ENCODE measurements at places on chromosomes 13 and 19. TPM values are rescaled to one million over a fixed set of nuclear protein-coding genes. Genes with fewer than 3 reads are reported as not detected.
A peak's percentile ranks its signal among the peaks of the same experiment; 100 is the strongest.

The DDA1 gene
- total RNA-seq = 13.9 TPM

The PTGIR gene
- 4.9 TPM for total RNA-seq

The LGALS7 gene
- not detected for total RNA-seq

The ZNF823 gene
- 4.4 TPM for total RNA-seq

DNA sequence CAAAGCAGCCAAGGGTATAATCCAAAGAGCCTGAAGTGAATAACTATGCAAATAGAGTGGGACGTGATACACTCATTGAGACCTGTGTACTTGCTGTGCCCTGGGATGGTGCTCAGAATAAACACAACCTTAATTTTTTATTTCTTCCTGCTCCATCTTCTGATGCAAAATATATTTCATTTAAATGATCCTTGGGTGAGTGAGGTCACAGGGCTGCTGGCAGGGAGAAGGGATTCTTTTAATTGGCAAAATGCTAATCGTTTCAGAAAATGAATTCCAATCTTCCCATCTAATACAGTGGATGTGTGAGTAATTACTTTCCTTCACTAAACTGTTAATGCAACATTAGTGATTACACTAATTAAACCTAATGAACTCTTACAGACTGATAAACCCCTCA, 63.5 kb downstream of the SIAH3 start:
- no peak for DNase-seq

DNA sequence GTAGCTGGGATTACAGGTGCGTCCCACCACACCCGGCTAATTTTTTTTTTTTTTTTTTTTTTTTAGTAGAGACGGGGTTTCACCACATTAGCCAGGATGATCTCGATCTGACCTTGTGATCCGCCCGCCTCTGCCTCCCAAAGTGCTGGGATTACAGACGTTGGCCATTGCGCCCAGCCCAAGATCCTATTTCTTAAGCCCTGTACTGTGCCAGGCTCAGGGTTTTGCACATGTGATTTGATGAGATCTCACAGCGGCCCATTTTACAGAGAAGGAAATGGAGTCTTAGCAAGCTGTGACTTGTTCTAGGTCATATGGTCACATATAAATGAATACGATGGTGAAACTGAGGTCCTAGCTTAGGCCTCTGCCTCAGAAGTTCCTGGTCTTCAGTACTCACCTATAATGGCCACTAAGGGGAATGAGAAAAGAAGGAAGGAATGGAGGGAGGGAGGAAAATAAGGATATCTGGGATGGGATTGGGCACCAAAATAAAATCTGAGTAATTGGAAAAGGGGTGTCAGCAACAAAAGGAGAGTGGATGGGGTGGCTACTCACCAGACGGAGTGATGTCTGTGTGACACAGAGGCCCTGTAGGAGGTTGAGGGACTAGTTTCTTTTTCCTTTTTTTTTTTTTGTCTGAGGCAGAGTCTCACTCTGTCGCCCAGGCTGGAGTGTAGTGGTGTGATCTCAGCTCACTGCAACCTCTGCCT, 1.3 kb downstream of the OSCAR start:
- DNase-seq = no peak

- peak; percentile 62 for DNase-seq
Observed at GRCh38 chr19:44943801-44944249, 1.8 kb downstream of the APOC4 start.

All from heart left ventricle (tissue), 16 donors.